ENCODE measurements at places on chromosomes 2 and 18.

- no peak for DNase-seq
These were observed 328.5 kb downstream of the AGPS start for GRCh38 chr2:177721087-177721486.

GRCh38 chr2:134287323-134287722 lies 33.5 kb downstream of the MGAT5 start:
- no peak for DNase-seq

DNA sequence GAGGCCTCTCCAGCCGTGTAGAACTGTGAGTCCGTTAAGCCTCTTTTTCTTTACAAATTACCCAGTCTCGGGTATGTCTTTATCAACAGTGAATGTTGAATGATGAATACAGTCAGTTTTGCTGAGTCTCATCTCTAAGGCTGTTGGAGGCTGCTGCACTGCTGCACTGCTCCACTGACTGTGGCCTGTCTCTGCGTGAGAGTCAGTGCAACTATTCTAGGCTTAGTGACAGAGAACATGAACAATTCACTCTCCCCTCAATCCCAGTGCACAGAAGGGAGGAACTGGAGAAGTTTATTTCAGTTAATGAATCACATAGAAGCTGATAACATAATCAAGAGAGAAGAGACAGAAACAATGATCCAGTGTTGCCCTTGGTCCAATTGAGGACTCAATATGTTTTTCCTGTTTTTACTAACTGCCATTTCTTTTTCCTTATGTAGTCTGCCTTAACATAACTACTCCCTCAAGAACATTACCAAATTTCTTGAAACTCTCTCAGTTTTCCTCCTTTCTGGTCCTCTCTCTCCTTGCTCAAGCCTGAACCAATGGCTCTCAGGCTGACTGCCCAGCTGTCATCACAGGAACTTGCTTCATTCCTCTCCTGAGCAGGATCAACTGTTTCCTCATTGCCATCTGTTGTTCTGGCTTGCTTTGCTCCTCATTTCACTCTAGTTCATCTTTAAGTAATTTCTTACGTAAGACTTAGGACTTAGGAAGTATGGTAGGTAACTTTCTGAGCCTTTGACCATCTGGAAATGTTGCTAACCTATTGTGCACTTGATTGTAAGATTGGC lies 483.2 kb downstream of the METTL4 start:
- no peak for DNase-seq

GRCh38 chr2:68052717-68053422 lies 9.9 kb downstream of the C1D start:
- no peak for DNase-seq

DNA sequence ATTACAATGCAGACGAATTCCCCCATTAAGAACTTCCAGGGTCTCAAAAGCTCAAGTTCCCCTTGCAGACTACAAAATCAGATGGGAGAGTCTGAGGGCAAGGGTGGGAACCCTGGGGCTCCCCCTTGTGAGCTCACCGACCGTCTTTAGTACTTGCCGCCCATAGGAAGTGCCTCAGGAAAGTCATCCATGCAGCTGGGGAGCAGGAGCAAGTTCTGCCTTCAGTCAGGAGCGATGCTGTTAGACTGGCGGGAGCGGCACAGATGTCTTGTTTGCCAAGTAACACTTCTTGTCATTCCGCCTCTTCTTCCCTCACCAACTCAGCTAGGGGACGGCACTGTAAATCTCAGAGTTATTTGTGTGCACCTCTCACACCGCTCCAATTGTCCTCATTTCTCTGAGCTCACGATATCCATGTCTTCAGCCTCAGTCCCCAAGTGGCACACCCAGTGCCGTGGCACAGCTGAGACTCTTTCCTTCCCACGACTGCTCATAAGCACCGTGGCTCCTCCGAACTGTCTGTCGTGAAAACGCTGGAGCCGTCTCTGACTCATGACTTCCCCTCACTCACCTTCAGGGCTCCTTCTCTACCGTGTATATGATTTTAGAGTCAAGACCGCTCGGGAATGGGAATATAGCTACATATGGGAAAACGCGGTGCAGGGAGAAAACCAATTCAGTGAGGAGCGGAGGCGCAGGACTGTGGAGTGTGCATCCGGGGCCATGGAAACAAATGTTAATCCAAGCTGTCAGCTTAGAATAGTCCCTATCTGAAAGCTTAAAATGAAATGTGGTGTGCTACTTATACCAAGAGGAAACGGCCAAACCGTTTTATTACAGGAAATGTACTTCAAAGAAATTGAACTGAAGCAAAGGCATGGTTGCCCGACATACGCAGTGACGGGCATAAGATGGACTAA lies 34.0 kb downstream of the UXS1 start:
- DNase-seq = peak; percentile 25

DNA sequence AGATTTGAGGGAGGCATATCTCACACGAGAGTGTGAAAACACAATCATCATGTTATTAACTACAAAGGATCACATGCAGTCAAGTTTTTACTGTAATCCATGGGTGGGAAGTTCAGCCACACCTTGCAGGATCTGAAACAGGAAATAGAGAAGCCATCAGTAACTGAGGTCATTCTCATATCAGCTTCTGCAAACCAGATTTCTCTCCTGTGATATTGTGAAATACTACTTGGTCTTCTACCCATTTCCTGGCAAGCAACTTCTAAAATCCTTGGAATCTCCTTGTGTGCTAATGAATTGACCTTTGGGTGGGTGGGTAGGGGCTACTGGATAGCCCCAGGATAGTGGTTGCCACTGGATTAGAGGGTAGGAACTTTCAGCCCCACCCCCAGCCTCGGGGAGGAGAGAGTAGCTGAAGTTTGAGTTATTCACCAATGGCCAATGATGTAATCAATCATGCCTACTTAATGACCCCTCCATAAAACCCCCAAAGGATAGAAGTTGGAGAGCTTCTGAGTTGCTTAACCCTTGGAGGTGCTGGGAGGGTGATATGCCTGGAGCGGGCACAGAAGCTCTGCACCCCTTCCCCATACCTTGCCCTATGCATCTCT lies 25.6 kb upstream of the TGIF1 start:
- DNase-seq = no peak

GRCh38 chr2:160463245-160463644 lies 30.4 kb downstream of the RBMS1 start:
- no peak for DNase-seq

- no peak for DNase-seq
These were observed 138.9 kb downstream of the FHOD3 start for GRCh38 chr18:36436387-36436786.

GRCh38 chr18:67133669-67134068 lies 382.9 kb downstream of the DSEL start:
- DNase-seq = no peak

DNA sequence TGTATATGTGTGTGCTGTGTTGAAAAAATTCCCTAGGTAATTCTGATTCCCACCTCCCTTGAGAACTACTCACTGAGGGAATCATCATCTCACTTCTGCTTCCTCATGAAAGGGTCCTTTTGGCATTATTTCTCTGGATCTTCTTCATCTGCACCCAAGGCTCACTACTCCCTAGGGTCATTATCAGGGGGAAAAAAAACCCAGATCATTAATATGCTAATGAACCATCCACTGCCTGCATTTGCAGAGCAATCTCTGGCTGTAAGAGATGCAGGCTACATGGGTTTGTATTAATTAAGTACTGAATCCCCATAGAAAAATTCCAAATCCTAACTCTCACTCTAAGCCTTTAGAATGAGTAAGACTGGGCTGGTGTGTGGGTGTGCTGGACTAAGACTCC lies 68.0 kb upstream of the IGFBP5 start:
- DNase-seq = no peak

DNA sequence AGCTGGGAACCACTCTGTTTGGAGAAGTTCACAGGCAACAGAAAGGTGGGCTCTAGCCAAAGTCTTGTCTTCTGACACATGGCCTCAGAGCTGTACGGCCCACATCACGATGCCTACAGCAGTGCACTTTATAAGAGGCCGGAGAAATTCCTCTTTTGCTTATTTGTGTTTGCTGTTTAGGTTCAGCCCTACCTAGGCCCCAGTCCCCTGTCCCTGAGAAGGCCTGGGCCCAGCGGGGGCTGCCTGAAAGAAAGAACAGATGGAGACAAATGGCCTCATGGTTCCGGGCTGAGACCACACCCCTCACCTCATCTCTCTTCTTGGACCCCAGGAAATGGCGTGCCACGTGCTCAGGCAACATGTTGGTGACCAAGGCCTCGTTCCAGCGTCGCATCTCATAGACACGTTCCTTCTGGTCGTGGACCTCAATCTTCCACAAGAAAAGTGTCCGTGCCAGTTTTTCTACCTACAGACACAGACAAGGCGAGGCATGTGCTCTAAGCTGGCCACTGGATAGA lies 30.9 kb downstream of the CENPO start:
- no peak for DNase-seq

GRCh38 chr2:169509955-169510354 lies 453 bp downstream of the KLHL41 start:
- no peak for DNase-seq

- no peak for DNase-seq
These were observed 32.1 kb upstream of the DOCK10 start for GRCh38 chr2:225074366-225074765.

GRCh38 chr2:202036601-202037037 lies 3.0 kb downstream of the FZD7 start:
- no peak for DNase-seq

- DNase-seq = no peak
These were observed 62.6 kb downstream of the ANKRD44 start for GRCh38 chr2:197248001-197248401.

GRCh38 chr2:215407061-215407460 lies 28.8 kb downstream of the FN1 start:
- no peak for DNase-seq

GRCh38 chr2:192049362-192049761 lies 145.4 kb downstream of the TMEFF2 start:
- no peak for DNase-seq

- DNase-seq = no peak
These were observed 214.2 kb downstream of the CALCRL start for GRCh38 chr2:187233811-187234210.

DNA sequence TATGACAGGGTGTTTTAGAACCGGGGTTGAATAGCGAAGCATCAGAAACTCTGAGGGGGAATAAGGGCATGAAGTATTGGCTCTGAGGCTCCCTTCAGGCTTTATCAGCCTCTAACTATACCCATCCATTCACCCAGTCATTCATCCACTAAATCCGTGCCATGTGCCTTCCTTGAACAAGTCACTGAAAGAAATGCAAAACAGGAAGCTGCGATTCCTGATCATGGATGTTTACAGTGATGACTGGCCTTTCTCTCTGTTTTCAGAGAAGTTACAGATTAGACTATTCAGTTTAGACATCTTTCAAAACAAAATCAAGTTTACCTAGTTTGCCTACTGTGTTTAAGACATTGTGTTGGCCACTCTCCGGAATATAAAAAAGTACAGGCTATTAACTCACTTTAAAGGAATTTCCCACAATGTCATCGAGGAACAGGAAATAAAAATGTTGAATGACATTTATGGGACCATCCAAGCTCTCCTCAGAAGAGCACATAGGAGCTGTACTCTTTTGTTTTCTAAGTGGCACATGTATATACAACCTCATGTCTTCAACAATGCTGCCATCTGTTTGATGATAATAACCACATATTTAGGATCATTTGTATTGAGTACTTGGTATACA lies 43.8 kb upstream of the SLC14A1 start:
- DNase-seq = no peak

DNA sequence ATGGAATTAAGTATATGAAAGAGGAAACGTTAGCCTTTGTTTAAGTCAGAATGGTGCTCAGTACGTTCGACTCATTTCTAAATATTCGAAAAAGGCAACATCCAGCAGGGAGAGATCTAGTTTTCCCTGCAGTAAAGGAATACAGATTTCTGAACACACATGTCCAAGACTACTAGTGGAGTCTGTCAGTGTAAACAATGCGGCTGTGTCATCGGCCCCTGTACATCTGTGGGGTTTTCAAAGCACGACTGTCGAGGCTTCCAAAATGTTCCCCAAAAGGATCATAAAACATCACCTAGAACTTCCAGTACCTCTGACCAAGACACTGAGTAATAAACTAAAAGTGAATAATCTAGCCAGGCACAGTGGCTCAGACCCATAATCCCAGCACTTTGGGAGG lies 112.8 kb downstream of the ZNF516 start:
- no peak for DNase-seq

- DNase-seq = no peak
These were observed 110.2 kb upstream of the THOC1 start for GRCh38 chr18:378079-378478.

DNA sequence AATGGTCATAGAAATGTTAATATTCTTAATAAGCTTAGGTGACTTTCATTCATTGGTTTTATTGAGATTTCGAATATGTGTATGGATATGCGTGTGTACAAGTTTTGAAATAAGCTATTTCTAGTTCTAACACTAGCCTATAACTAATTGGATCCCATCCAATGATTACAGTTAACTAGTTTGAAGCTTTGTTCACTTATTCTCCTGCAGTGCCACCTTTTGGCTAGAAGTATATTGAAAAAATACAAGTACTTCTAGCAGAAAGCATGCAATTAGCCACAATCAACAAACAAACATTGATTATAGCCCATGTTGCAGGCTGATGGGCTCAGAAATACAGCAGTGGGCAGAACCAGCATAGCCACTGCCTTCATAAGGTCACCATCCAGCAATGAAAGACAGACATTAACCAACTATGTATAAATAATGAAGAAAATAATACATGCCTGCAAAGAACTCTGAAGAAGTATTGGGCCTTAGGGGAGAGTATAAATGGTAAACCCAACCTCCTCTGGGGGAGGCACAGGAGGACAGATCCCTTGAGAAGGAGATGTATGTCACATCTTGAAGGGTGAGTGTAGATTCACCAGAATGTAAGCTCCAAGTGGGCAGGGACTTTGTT lies 5.1 kb upstream of the PIEZO2 start:
- no peak for DNase-seq

DNA sequence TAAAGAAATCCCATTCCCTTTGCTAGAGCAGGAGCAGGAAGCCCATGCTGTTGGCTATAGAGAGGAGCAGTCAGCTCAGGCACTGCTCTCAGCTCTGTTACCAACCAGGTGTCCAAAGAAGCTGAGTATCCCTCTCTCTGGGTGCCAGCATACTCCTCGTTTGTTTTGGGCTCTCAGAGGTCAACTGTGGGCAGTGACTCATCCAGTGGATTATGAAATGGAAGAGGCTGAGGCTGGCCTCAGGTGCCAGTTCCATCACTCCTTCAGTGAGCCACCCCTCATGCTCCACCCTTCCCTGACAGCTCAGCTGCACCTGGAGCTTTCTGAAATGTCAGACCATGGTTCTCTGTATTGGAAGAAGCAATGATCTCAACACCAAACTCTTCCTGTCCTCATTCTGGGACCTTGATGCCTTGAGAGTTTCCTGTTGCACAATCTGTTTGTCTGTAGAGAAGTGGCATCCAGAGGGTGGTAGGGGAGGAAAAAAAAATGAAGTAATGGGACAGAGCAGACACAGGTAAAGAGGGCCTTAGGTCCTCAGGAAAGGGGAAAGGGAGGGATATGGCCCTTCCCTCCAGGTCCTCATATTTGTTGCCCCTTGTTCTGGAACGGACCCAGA lies 31.2 kb upstream of the EN1 start:
- no peak for DNase-seq

- no peak for DNase-seq
These were observed 222.7 kb downstream of the CYRIA start for GRCh38 chr2:16442971-16443370.

GRCh38 chr2:77567723-77568122 lies 45.5 kb upstream of the LRRTM4 start:
- DNase-seq = no peak

Data from activated CD4-positive, CD25-positive, alpha-beta regulatory T cell (primary cell).